ENCODE measurements at places on chromosomes 11 and 22.

DNA sequence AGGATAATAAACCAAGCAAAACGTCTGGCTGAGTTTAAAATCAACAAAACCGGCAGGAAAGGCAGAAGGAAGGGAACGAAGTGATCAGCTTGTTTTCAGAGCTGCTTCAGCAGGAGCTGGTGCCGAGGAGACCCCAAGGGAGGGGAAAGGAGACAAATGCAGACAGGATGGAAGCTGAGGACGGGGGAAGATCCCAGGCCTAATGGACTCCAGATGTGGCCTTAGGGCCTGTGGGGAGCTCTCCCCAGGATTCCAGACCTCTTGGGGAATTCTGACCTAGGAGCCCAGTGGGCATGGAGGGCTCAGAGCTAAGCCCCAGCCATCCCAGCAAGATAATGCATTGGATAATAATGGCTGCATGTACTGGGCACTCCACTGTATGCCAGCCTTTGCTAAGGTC lies 211.4 kb upstream of the NARS2 start:
- DNase-seq, result no peak

- DNase-seq, result no peak
Observed at GRCh38 chr11:113514856-113515255, 39.7 kb upstream of the DRD2 start.

GRCh38 chr11:132142554-132142953 lies 772.1 kb downstream of the NTM start:
- no peak for DNase-seq

DNA sequence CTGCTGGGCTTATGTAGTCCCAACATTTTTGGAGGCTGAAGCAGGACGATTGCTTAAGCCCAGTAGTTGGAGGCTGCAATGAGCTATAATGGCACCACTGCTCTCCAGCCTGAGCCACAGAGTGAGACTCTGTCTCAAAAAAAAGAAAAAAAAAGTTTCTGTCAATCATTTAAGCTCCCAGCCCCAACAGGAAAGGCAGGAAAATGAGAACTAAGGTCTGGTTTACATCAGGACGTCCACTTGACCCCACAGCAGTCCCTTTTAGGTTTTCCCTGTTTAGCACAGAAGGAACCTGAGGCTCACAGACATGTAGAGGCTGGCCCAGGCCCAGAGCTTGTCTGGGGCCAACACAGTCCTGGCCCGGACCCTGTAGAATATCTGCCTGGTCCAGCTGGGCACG lies 9.2 kb upstream of the TTLL1 start:
- DNase-seq, result no peak

DNA sequence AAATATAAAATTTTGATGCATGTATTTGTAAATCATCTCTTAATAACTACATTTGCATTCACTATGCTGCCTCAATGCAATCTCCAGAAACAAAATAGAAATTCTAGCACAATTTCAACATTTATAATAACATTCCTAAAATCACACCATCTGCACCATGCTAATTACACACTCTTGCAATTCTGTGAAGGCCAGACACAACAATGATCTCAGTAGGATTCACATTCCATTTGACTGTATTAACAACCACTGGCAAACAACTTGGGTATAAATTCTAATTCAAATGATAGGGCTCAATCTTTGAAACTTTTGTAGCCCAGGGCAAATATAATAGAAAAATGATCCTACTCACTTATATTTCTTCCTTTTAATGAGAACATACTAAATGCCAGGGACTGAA lies 25.9 kb downstream of the RAB6A start:
- DNase-seq, result no peak

- peak; percentile 10 for DNase-seq
Observed at GRCh38 chr11:127395034-127395433, 394.5 kb upstream of the KIRREL3 start.

DNA sequence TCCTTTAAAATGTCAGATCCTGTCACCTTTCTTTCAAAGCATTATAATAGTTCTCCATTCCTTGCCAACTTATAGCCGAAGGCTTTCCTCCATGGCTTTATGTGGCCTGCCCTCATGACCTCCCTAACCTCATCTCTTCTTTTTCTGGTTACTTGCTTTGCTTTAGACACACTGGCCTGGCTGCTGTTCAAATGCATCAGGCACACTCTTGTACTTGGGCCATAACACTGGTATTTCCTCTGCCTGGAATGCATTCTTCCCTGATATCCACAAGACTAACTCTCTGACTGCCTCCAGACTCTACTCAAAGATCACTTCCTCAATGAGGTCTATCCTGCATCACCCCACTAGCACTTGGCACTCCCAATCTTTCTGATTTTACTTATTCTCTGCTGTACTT lies 710.3 kb downstream of the KCNA4 start:
- no peak for DNase-seq

Data from hematopoietic multipotent progenitor cell treated with erythropoietin and hydrocortisone succinate and interleukin-3 and kit ligand, for 6 days (in vitro differentiated cells).